ENCODE measurements at places on chromosomes 3 and 15. TPM values are rescaled to one million over a fixed set of nuclear protein-coding genes. Genes with fewer than 3 reads are reported as not detected.

Gene CPB1
- total RNA-seq, result not detected

DNA sequence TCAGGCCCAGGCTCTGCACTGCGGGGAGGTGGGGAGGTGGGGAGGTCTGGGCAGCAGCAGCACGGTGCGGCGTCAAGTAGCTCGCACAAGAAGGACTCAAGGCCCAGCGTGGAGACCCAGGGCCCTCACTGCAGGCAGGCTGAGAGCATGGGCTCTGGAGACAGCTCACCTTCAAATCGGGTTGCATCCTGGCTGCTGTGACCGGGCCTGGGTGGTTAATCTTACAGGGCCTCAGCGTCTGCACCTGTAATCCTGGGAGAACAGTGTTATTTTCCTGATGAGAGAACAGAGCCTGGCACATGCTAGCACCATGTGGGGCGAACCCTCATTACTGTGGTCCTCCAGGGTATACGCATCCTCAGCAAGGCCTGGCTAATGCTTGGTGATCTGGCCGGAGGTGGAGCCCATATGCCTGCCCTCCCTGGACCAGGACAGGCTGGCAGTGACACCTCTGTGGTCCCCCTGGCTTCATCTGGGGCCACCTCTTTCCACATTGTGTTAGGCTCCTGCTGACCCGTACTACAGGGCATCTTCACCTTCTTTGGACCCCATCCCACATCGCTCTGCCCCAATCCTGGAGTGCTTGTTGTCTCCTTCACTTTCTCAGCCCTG, 55.5 kb downstream of the RGMA start:
- no peak for DNase-seq

GRCh38 chr3:68249265-68249664, 594.9 kb upstream of the SUCLG2 start:
- DNase-seq, result no peak

DNA sequence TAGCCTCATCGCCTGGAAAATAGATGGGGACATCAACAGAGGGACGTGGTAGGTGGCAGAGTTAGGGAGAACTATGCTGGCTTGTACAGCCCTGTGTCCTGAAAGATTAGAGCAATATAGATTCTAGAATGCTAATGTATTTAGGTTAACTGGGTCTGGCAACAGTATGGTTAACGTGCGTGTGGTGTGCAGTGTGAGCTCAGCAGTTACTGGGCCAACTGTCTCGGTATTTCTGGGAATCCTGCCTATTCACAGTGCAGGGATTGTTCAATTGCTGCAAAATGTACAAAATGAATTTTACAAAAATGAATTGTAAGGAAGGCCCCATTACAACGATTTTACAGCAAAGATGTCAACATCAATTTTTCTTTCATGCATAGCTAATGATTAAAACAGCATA, 20.6 kb downstream of the MEIS2 start:
- DNase-seq, result peak; percentile 54

GRCh38 chr3:161489395-161489794, 7.2 kb upstream of the OTOL1 start:
- no peak for DNase-seq

DNA sequence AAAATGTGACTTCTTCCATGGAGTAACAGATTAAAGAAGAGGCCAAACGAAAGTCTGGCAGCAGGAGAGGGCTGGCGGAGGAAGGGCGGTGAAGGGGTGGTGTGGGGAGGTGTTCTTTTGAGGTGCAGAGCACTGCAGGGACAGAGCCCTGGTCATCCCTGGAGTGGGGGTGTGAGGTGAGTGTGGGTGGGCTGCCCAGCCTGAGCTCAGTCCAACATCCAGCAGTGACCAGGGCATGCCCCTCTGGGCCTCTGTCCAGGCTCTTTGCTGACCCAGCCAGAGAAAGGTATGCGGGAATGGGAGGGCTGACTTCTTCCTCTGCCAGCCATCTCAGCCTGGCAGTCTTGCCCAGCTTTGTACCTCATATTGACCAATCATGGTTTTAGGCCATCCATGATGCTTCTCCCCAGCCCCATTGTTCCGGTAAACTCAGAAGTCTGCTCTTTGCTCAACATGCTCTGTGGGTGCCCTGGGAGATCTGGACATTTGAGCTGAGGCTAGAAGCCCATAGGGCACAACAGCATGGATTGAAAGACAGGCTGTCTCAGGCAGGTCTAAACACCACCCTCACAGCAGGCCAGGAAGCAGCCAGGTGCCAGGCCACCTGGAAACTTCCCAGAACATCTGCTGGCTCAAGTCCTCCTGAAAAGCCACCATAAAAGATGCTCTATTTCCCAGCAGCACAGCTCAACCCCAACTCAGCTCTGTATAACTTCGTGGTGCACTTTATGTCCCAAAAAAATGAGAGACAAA, 25.9 kb upstream of the CXCR6 start:
- no peak for DNase-seq
